ENCODE measurements at places on chromosomes 3 and 15.

DNA sequence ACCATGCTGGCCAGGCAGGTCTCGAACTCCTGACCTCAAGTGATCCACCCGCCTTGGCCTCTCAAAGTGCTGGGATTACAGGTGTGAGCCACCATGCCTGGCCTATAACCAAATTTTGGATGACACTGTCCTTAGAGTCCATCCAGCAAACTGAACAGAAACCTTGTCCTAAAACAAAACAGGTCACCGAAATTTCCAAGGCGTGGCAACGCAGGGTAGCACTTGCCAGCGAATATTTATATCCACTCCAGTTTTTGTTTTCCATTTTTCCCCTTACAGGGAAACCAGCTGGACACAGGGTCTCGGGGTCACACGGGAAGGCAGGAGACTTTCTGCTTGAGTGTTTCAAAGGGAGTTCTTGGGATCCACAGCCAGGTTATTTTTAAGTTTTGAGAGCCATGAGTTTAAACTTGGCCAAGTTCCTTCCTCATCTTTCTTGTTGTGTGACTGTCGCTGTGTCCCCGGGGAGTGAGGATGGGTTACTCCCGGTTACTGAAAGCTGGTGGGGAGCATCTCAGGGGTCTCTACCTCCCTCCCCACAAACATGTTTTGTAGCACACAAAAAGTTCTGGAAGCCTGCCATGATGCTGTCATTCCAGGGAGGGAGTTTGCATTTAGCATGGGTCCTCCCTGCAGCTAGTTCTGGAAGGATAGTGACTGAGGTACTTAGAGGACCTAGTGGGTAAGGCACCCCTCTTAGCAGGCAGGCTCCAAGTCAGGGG is 12.6 kb downstream of the LIMD1 start:
- no peak for DNase-seq

GRCh38 chr15:62288361-62289017 is 123.4 kb upstream of the C2CD4B start:
- no peak for DNase-seq

- DNase-seq, result no peak
Observed at GRCh38 chr15:68500363-68501258, 68.6 kb upstream of the ITGA11 start.

DNA sequence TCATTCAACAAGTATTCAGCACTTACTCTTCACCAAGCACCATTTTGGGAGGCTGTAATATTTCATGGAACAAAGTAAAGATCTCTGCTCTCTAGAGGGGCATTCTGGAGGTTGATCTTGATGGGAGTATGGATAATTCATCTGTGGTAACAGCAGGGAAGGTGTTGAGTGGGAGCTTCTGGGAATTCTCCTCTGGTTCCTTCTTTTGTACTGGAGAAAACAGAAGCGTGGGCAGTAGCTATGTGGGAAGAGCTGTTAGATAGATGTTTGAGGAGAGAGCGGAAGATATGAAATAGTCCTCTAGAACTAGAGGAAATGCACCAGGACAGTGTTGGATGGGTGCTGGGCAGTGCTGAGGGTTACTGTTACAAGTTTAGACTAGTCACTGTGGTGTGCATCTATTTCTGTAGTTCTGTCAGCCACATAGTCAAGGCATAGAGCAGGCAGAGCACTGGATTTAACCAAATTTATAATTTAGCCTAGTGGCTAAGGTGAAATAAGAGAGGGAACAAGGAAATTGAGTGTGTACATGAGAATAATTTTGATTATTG is 9.6 kb downstream of the NMD3 start:
- no peak for DNase-seq

- no peak for DNase-seq
Observed at GRCh38 chr3:184241447-184242296, 7.1 kb downstream of the ALG3 start.

- no peak for DNase-seq
Observed at GRCh38 chr3:45564172-45564571, 30.4 kb upstream of the LIMD1 start.

GRCh38 chr3:193029800-193030199 is 112.1 kb upstream of the MB21D2 start:
- DNase-seq, result no peak

DNA sequence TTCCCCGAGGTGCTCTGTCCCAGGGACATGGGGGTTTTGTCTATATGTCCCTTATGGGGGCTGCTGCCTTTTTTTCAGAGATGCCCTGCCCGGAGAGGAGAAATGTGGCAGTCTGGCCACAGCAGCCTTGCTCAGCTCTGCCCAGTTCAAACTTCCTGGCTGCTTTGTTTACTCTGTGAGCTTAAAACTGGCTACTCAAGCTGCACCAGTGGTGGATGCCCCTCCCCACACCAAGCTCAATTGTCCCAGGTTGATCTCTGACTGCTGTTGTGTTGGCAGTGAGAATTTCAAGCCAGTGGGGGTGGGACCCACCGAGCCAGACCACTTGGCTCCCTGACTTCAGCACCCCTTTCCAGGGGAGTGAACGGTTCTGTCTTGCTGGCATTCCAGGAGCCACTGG is 188.9 kb downstream of the STXBP5L start:
- DNase-seq, result no peak

DNA sequence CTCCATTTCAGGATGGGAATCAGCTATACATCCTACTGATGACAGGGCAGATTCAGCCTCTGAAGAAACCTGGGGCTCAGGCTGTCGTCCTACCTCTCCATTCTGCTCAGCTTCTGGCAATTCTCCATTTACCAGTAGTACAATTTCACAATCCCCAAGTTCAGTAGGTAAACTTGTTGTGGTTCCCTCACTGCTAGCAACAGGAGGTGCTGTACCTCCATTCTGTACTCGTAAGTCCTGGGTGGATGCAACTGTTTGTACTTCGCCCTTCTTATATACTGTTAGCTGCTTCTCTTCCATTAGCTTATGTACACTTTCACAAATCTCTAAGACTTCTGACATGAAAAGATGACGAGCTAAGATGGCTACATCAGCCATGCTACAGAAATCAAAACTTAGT is 11.6 kb downstream of the ZBTB11 start:
- no peak for DNase-seq

- DNase-seq, result no peak
Observed at GRCh38 chr3:41872157-41872556, 89.7 kb downstream of the ULK4 start.

- DNase-seq, result no peak
Observed at GRCh38 chr15:47639042-47639441, 78.3 kb upstream of the SEMA6D start.

DNA sequence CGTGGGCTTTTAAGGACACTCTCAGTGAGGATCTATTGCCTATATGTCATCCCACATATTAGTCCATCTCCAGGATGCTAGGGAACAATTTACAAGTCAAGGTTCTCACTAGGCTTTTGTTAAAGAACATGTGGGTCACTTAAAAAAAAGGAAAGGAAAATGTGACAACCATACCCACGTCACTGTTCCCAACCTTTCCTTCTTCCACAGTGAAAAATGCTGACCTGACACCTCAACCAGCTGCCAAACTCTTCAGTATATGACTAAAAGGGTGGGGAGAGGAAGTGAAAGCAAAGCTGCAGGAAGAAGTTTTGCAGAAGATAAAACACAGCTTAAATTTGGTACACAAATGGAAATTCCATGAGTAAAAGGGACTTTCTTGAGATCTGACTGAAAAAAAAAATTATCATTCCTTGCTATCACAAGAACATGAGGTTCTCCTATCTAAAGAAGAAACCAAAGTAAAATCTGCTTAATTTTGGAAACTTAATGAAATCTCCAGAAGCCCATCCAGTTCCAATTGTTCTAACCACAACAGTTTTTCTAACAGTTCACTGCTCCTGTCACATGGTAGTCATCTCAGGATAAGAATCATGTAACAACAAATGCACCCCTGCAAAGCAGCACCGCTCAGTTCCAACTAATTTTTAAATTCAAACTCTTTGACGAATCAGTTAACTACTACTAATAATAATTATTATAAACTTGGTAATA is 117.0 kb upstream of the TSPAN3 start:
- DNase-seq, result peak; percentile 55

- DNase-seq, result no peak
Observed at GRCh38 chr15:78082106-78082742, 4.7 kb upstream of the TBC1D2B start.

DNA sequence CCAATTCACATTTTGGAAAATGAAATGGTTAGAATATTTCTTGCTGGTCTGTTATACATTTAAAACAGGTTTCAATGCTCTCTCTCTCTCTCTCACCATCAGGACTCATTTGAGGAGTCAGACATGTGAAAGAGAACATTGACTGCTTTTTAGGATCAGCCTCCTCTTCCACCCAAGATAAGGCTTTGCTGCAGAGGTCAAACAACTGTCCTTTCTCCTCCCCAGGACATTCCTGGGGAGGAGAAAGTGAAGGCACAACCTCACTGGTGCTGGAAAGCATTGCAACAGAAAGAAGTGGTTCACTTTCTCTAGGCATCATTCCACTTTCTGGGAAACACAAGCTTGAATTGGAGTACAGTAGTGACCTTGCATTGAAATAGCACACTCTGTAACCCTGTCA is 409.1 kb upstream of the NR2F2 start:
- no peak for DNase-seq

DNA sequence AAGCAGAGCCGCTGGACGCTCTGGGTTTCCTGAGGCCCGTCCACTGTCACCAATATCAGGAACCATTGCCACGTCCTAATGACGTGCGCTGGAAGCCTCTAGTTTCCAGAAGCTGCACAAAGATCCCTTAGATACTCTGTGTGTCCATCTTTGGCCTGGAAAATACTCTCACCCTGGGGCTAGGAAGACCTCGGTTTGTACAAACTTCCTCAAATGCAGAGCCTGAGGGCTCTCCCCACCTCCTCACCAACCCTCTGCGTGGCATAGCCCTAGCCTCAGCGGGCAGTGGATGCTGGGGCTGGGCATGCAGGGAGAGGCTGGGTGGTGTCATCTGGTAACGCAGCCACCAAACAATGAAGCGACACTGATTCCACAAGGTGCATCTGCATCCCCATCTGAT is 3.3 kb downstream of the RHO start:
- DNase-seq, result no peak

GRCh38 chr3:52481819-52482521 is 13.2 kb upstream of the STAB1 start:
- DNase-seq, result no peak

- no peak for DNase-seq
Observed at GRCh38 chr3:80769683-80770082, 991.8 kb downstream of the GBE1 start.

DNA sequence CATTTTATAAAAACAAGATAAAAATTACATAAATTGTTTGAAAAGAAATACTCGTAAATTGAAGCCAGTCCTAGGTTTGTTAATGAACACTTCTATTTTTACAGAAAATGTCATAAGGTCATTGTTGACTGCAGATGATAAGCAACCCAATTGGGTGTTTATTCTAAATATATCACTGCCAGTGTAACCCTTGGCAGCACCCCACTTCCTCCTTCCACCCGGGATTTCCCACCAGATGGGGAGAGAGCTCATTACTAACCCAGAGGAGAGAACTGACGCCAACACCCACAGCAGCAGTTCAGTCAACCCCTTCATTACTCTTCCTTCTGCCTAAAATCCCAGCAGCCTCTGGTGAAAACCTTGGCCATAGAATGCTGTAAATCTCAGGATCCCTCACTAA is 307.6 kb downstream of the GAP43 start:
- DNase-seq, result no peak

- DNase-seq, result no peak
Observed at GRCh38 chr15:89406218-89406939, 71.8 kb upstream of the POLG start.

Measured in germinal center (tissue), 1 donor.